ENCODE measurements at places on chromosomes 4 and X. TPM values are rescaled to one million over a fixed set of nuclear protein-coding genes. Genes with fewer than 3 reads are reported as not detected.

DNA sequence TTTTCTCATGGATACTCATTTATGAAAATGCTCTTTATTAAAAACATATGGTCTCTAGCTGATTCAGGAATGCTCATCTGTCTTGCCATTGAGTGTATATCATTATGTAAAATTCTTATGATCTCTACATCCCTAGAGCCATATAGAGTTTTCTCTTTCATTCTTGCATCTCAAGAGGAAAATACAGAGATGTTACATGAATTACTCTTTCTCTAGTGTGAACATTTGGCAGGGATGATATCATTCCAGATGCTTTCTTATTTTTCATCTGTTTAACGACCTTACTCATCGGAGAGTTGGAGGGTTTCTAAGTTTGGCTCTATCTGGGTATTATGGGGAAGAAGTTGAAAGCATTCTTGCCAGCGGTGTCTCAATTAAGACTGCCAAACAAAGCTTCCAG lies 202.9 kb upstream of the SLC7A11 start:
- no peak for DNase-seq

Gene ZAR1
- not detected for total RNA-seq

- DNase-seq: no peak
These were observed 80.7 kb upstream of the EOLA2 start for GRCh38 chrX:150018931-150019361.

Gene FRAS1
- 23.1 TPM for total RNA-seq

DNA sequence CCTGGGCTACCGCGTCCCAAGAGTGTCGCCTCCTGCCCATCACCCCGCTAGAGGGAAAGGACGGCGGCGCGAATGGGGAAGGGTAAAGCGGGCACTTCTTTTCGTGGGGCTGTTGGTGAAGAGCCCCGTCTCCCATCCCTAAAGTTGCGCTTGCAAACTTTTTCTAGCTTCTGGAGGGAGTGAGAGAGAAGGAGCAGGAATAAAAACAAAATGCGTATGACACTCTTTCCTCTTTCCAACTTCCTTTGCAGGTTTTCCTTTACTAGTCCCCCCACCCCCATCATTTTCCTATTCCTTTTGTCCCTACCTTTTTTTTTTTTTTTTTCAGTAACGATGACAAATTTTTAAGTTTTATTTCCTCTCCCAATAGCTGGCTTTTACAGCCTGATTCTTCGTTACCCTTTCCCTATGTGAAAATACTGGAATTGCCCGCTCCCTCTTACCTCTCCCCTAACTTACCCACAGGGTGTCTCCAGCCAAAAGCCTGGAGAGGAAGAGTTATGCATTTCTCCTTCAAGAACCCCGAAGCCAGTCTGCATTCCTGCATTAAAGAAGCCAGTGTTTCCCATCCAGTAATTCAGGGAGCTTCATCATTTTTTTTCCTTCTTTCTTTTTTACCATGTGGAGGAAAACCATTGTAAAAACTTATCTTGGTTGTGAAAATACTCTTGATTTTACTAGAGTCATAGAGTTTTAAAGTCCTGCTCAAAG lies 613 bp upstream of the ARSJ start:
- DNase-seq: no peak

DNA sequence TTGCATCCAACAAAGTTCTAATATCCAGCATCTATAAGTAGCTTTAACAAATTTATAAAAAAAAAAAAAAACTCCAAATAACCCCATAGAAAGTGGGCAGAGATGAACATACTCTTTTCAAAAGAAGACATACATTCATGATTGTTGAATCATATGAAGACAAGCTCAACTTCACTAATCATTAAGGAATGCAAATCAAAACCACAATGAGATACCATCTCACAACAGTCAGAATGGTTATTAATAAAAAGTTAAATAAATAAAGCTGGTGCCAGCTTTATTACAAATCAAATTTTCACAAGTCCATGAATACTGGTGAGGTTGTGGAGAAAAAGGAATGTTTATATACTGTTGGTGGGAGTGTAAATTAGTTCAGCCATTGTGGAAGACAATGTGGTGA lies 592.0 kb downstream of the IQCM start:
- no peak for DNase-seq

GRCh38 chr4:54224996-54225597 lies 4.0 kb upstream of the PDGFRA start:
- no peak for DNase-seq

Gene ATP1B4
- total RNA-seq: not detected

Gene P2RY4
- not detected for total RNA-seq
